ENCODE measurements at places on chromosomes 16 and 17. TPM values are rescaled to one million over a fixed set of nuclear protein-coding genes. Genes with fewer than 3 reads are reported as not detected.

Gene C16orf78
- not detected for total RNA-seq

Gene GNG13
- not detected for total RNA-seq

Gene CCDC78
- 1.6 TPM for total RNA-seq

Gene IRX3
- 2.1 TPM for total RNA-seq

Gene OR3A2
- total RNA-seq = not detected

Gene ZNF597
- 1.3 TPM for total RNA-seq

Gene RND2
- total RNA-seq = 0.38 TPM

Gene OSBPL7
- 1.3 TPM for total RNA-seq

Gene FOXC2
- not detected for total RNA-seq

Gene SOST
- total RNA-seq = not detected

Gene USP43
- total RNA-seq = 13.4 TPM

Gene KRTAP3-1
- not detected for total RNA-seq

Gene CDH3
- 564 TPM for total RNA-seq

- DNase-seq = no peak
Observed at GRCh38 chr16:70421014-70421413, 17.9 kb downstream of the ST3GAL2 start.

DNA sequence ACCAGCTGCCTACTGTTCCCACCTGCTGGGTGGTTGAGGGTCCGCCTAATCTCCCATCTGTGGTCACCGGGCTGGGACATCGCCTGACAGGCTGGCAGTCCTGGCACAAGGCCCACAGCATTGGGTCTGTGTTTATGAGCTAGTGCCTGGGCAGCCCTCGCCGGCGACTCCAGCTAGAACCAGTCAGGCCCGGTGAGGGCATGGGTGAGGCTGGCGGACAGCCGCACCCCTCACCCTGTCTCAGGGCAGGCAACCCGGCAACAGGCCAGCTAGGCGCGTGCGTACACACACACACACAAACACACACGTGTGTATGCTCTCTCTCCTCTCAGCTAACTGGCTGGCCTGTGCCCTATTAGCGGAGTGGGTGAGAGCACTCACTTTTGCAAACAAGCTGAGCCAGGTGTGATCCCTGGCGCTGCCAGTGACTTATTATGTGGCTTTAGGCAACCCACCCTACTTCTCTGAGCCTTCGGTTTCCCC is 10.4 kb downstream of the HSD11B2 start:
- no peak for DNase-seq

GRCh38 chr17:81991684-81992305 is 14.4 kb downstream of the ASPSCR1 start:
- DNase-seq = peak; percentile 84

DNA sequence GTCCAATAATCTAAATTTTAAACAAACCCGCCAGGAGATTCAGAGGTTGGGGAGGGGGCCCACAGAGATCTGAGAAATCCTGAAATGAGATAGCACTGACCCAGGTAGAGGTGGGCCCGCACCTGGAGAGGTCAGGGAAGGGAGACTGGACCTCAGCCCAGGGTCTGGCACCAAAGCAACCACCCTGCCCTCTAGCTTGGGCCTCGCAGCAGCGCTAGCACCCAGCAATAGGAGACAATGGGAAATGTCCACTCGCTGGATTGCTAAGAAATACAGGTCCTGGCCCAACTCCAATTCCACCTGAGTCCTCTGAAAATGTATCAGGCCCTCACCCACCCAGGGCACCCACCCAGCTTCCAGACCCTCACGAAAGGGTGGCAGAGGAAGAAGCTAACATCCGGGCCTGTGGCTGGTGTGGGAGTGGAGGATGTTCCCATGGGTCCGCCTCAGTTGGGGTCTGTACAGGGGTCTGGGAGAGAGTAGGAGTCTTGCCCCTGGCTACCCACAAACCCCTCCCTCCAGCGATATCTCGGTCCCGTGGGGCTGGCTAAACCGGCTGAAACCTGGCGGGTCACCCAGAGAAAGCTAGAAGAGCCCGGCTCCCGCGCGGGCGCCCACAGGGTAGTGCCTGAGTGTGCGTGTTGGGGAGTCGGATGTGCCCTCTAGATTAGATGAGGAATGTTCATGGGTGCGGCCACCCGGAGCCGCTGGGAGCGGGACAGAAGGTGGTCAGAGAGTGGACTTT is 1.1 kb downstream of the PLLP start:
- no peak for DNase-seq

- no peak for DNase-seq
Observed at GRCh38 chr17:17361543-17361866, 58.3 kb downstream of the NT5M start.

- no peak for DNase-seq
Observed at GRCh38 chr16:84124257-84125073, 7.7 kb upstream of the MBTPS1 start.

DNA sequence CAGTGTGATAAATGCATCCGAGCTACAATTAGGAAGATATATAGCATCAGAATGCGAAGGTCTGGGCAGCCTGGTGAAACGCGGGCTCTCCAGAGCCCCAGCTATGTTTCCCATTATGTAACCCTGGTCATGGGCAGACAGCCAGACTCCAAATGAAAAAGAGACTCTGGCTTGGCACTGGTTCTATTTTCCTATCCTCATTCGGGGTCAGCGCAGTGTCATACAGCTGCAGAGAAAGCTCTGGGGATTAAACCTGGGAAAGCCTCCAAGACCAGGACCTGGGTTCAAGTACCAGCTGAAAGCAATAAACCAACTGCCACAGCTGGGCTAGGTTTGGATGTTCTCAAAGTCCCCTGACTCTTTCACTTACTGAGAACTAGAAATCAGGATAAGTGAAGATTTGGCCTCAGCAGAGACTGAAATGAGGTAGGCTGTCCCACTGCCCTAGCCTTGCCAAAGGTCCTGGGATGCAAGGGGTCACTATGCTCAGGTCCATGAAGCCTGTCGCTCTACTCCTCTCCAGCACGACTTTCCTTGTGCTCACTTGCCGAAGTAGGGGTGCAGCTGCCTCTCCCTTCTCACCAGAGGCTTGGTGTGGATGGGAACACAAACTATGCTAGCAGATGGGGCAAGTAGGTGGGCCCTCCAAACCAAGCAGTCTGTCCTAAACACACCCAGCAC is 123.8 kb downstream of the SMG6 start:
- DNase-seq = no peak

- no peak for DNase-seq
Observed at GRCh38 chr17:49971199-49971847, 2.3 kb downstream of the DLX4 start.

- no peak for DNase-seq
Observed at GRCh38 chr16:74277974-74278373, 18.6 kb upstream of the PSMD7 start.

DNA sequence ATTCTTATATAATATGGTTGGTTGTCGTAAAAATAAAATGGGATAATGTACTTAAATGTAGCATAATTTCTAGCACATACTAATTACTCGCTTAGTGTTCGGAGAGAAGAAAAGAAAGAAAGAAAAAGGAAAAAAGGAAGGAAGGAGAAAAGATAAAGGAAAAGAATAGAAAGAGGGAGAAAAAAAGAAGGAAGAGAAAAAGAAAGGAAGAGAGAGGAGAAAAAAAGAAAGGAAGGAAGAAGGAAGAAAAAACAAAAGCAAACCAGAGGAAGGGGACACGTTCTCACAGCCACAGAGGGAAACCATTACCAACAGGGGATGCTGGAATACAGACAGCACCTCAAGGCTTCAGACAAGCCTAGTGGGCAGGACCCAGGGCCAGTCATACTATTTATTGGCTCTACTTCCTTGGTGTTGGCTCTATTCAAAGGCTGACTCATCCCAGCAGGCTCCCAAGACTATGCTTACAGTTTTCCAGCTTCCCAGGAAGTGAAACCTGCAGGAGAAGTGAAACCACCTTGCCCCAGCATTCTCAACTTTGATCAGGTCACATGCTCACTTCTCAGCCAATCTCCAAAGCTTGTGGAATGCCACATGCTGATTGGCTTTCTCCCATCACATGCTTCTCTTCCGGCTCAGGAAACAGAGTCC is 273.5 kb upstream of the IRX5 start:
- DNase-seq = peak; percentile 97

- no peak for DNase-seq
Observed at GRCh38 chr17:34167354-34167753, 87.7 kb upstream of the CCL2 start.

DNA sequence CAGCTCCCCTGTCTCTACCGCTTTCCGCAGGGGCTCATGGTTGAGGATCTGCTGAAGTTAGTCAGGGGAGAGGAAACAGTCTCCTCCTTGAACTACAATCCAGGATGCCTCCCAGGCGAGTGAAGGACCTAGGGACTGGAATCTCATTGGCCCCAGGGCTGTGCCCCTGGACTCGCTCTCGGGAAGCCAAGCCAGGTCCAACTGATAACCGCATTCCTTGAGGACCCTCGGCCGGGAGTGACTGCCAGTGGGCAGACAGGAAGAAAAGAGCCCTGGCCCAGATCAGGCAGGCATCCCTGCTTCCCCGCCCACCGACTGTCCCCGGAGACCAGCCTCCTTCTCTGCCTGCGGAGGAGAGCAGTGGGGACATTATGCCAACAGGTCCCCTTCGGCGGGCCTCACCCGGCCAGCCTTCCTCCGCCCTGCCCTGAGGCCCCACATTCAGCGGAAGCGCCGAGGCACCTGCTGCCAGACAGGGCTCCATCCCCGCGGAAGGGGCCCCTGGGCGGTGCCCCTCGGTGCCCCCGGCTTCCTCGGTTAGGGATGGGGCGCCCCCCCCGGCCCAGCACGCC is 776 bp downstream of the LRRC75A start:
- no peak for DNase-seq

DNA sequence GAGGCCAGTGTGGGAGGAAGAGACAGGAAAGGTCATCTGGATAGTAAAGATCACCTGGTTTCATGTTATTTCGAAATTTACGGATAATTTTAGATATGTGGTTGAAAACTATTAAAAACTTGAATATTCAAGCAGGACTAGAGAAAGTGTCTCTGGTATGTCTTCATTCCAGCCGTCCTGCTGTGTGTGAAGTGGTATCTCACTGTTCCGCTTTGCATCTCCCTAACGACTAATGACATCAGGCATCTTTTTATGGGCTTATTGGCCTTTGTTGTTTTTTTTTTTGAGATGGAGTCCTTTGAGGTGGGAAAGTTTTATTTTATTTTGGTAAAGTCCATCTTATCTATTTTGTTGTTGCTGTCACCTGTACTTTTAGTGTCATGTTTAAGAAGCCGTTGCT is 214.4 kb upstream of the CHMP6 start:
- DNase-seq = no peak

DNA sequence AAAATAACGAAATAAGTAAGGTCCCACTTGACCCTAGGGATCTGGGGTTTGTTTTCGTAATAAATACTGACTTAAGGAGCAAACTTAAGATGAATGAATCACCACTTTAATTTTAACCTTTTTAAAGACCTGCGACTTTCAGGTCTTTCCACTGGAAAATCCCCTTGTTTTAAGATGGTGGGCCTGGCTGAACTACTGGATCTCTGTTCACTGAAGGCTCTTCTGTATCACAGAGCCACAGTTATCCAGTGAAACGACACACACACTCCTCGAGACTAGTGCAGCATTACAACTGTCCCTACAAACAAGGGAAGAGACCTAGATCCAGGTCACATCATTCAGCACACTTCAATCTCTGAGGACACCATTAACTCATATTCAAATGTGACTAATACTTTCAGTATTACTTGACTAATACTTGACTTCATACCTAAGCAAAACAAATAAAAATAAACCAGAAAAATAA is 299.0 kb downstream of the CEP112 start:
- peak; percentile 31 for DNase-seq

GRCh38 chr17:32490101-32490482 is 3.3 kb downstream of the CDK5R1 start:
- no peak for DNase-seq

GRCh38 chr16:21645261-21645721 is 7.1 kb downstream of the IGSF6 start:
- DNase-seq = no peak

DNA sequence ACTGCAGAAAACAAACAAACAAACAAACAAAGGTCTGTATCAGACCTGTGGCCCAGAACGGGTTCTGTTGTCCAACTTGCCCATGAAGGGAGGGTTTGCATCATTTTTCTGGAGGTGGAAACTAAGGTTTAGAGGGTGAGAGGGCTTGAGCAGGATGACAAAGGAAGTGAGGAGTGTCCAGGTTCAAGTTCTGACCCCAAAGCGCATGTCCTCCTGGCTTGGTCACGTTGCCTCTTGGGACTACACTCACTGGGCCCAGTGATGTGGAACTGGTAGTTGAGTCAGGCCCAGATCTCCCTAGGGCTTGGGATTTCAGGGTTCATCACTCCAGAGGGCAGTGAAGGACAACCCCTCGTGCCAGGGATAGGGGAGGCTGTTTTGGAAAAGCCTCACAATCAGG is 1.8 kb downstream of the SREBF1 start:
- DNase-seq = no peak

- no peak for DNase-seq
Observed at GRCh38 chr17:48373130-48373830, 56.7 kb downstream of the SKAP1 start.

DNA sequence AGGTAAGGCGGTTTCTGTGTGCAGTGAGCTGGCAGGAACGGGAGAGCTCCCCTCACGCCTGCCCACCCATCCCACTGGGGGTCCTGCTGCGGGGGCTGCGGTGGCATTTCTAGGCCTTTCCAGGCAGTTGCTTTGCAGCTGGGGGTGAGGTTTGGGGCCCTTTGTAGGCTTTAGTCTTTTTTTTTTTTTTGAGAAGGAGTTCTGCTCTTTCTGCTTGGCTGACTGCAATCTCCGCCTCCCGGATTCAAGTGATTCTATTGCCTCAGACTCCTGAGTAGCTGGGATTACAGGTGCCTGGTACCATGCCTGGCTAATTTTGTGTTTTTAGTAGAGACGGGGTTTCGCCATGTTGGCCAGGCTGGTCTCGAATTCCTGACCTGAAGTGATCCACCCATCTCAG is 11.1 kb downstream of the TSC2 start:
- DNase-seq = no peak

DNA sequence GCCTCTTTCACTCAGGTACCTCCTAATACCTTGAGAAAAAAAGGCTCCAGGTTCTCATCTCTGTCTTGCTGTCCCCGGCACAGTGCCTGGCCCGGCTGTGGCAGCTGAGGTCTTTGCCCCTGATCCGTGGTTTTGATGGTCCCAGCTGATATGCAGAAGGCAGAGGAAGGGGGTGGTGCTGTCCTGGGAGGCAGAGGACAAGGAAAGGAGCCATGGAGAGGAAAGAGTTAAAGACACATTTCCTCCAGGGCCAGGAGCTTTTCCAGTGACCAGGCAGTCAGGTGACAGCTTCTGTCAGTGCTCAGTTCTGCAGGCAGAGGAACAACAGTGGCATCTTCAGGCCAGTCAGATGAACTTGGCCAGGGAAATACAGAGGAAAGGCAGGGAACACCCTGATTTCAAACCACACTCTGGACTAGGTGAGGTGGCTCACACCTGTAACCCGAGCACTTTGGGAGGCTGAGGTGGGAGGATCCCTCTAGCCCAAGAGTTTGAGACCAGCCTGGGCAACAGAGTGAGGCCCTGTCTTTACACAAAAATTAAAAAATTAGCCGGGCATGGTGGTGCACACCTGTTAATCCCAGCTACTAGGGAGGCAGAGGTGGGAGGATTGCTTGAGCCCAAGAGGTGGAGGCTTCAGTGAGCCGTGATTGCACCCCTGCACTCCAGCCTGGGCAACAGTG is 3.3 kb upstream of the COG1 start:
- peak; percentile 38 for DNase-seq

GRCh38 chr17:10032118-10032852 is 127.2 kb upstream of the RCVRN start:
- DNase-seq = no peak
